ENCODE measurements at places on chromosomes 16 and 17. TPM values are rescaled to one million over a fixed set of nuclear protein-coding genes. Genes with fewer than 3 reads are reported as not detected.
A peak's percentile ranks its signal among the peaks of the same experiment; 100 is the strongest.

GRCh38 chr17:77542551-77543490 lies 402.1 kb downstream of the SEC14L1 start:
- peak; percentile 59 for DNase-seq

DNA sequence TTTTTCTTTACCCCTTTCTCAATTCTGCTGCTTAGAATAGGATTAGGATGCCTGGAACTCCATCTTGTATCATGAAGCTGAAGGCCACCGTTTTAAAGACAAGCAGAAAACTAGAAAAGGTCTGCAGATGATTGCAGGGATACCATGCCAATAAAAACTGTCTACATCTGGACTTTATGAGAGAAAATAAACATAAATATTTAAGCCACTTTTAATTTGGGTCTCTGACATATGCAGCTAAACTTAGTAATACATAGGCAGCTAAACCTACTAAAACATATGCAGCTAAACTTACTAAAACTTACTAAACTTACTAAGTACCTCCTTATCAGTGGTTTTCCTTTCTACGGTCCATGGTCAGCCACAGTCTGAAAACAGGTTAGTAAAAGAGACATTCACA lies 48.4 kb downstream of the FBXL20 start:
- no peak for DNase-seq

GRCh38 chr17:67293251-67294203 lies 48.5 kb upstream of the HELZ start:
- no peak for DNase-seq

GRCh38 chr17:30821871-30822723 lies 2.4 kb downstream of the CRLF3 start:
- no peak for DNase-seq

DNA sequence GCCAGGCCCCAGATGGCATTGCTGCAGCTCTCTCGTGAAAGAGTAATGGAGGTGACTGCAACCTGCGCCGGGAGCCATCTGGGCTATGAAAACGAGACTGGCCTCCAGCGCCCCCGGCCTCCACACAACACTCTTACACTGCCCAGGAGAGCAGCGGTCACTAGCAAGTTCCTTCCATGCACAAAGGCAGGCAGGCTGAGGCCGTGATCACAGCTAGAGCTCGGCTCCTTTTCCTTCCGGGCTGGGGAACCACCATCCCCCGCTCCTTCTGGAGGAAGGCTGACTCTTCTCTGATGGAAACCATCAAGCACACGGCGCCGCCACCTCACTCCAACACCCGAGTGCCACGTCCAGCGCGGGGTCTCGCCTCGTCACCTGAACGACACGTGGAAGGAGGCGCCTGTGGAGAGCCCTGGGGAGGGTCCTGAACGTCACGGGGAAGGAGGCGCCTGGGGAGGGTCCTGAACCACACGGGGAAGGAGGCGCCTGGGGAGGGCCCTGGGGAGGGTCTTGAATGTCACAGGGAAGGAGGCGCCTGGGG lies 61.9 kb downstream of the KLHDC4 start:
- no peak for DNase-seq

- no peak for DNase-seq
Observed at GRCh38 chr17:81733507-81734404, 21.7 kb downstream of the SLC25A10 start.

The FAM234A gene
- total RNA-seq, result 70.8 TPM

The IGFALS gene
- total RNA-seq, result not detected

The GALR2 gene
- not detected for total RNA-seq
